ENCODE measurements at places on chromosomes 2 and 18.

- DNase-seq, result peak; percentile 82
Measured at GRCh38 chr2:85852937-85853498, 35.8 kb downstream of the ST3GAL5 start.

GRCh38 chr2:236177967-236178889 lies 10.0 kb upstream of the GBX2 start:
- peak; percentile 25 for DNase-seq

- DNase-seq, result no peak
Measured at GRCh38 chr18:49967171-49967570, 153.8 kb upstream of the ACAA2 start.

GRCh38 chr2:97936199-97936598 lies 59.5 kb downstream of the TMEM131 start:
- DNase-seq, result no peak
